ENCODE measurements at places on chromosomes 4 and X. TPM values are rescaled to one million over a fixed set of nuclear protein-coding genes. Genes with fewer than 3 reads are reported as not detected.

Gene FAT1
- 56.4 TPM for total RNA-seq

Gene TMEM271
- not detected for total RNA-seq

Gene IBSP
- total RNA-seq = not detected

Gene SLC9B1
- not detected for total RNA-seq

Gene GRIA3
- total RNA-seq = 0.19 TPM

Gene DCAF12L2
- 0.51 TPM for total RNA-seq

Gene SLC49A3
- 15.4 TPM for total RNA-seq

Gene FAM184B
- total RNA-seq = not detected

Data from subcutaneous adipose tissue (tissue), 4 donors.